ENCODE measurements at places on chromosomes 7 and 10.

DNA sequence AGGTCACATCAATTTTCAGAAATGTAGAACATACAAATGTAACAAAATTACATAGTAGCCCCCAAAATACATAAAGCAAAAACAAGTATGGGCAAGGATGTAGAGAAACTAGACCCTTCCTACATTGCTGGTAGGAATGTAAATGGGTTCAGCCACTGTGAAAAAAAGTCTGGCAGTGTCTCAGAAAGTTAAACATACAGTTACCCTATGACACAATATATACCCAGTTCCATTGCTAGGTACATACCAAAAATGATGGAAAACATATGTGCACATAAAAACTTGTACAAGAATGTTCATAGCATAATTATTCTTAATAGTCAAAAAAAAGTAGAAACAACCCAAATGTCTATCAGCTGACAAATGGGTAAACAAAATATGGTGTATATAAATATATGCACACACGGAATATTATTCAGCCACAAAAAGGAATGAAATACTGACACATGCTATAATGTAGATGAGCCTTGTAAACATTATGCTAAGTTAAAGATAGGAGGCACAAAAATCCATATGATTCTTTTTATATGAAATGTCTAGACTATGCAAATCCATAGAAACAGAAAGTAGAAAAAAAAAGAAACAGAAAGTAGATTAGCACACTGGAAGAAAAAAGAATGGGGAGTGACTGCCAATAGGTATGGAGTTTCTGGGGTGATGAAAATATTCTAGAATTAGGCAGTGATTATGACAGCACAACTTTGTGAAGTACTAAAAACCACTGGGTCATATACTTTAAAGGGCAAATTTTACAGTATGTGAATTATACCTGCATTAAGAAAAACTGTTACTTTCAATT is 13.5 kb downstream of the HERPUD2 start:
- no peak for DNase-seq

DNA sequence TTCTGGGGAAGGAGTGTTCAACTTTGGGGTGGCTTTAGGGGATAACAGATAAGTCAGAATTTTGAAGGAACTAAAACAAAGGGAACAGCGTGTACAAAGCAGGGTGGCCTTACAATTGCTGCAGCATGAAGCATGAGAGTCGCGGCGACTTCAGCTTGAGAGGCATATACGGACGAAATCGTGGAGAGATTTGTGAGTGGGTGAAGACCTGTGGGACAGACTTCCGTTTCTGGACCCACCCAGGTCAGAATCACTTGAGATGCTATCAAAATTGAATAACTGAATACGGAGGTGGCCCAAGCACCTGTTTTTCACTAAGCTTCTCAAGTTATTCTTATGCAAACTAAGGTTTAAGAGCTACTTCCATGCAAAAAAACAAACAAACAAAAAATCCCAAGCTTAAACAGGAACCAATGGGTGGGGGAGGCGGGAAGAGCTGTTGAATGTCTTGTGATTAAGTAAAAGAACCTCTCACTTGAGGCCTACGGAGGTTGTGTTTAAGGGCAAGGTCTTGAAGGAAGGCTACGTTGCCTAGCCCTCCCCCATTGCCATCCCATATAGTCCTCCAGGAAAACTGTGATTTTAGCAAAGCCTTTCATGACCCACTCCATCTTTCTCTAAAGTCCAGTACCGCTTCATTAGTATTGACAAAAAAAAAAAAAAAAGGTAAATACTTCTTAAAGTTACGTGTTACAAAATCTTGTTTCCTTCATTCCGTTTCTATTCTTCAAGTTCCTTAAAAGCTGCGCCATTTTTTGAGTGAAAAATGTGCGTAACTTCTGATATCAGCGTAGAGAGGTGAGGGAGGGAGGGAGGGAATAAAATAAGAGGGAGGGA is 1.3 kb upstream of the TRIM24 start:
- DNase-seq, result no peak

DNA sequence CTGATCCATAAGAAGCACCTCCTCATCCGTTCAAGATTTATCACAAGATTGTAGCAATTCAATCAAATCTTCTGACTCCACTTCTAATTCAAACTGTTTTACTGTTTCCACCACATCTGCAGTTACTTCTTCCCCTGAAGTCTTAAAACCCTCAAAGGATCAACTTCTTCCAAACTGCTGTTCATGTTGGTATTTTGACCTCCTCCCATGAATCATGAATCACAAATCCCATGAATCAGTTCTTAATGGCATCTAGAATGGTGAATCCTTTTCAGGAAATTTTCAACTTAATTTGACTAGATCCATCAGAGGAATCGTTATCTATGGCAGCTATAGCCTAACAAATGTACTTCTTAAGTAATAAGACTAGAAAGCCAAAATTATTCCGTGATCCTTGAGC is 122.3 kb downstream of the IMMP2L start:
- no peak for DNase-seq

DNA sequence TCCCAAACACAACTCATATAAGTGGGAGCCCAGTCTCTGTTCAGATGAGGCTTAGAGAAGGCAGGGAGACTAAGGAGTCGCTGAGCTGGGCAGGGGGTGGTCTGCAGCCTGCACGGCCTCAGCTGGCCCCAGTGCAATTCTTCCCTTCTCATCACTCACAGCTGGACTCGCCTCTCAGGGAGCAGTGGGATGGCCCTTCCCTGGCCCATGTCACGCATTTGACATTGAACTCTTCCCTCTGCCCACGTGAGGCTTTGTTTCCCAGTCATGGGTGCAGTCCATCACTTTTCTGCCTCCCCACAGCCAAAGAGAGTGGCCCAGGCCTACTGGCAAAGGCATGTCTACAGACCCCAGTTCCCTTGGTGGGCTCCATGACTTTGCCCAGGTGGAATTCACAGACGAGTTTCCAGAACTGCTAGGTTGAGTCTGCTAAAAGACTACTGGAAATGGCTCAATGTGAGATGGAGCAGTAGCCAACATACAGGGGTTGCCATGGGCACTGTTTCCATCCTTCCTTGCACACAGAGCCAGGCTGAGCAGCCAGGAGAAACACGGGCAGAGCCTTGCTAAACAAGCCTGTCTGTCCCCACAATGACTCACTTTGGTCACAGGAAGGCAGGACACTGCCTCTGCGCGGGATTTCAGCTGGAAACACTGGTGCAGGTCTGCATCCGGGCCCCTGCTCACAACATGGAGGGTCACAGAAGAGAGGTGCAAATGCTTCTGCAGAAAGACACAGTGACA is 90.1 kb downstream of the OAT start:
- DNase-seq, result no peak

- DNase-seq, result no peak
Measured at GRCh38 chr7:11177793-11178192, 204.1 kb downstream of the PHF14 start.

DNA sequence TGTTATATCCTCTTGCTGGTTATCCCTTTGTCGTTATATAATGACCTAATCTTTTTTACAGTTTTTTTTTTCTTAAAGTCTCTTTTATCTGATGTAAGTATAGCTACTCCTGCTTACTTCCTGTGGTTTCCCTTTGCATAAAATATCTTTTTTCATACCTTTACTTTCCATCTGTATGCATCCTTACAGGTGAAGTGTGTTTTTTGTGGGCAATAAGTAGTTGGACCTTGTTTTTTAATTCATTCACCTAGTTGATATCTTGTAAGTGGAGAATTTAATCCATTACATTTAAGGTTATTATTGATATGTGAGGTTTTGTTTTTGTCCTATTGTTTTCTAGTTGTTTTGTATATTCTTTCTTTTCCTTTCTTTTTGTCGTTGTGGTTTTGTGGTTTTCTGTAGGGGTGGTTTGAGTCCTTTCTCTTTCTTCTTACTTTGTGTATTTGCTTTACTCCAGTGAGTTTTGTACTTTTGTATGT is 168.6 kb downstream of the MLLT10 start:
- no peak for DNase-seq

GRCh38 chr10:124517461-124517860 is 55.8 kb downstream of the LHPP start:
- no peak for DNase-seq

DNA sequence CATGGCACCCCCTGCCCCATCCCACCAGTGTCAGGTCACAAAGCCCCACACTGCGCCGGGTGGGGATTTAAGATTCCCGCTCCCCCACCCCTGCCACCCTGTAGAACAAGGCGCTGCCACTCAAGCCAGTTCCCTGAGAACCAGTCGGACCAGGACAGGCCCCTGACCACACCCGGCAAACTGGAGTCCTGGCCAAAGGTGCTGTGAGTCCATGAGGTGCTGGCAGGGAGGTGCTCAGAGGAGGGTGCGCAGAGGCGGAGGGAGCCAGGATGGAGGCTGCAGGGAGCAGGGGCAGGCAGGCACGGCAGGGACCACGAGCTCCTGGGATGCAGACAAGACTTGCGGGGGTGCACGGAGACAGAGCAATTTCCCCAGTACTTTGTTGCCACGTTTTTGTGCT is 19.7 kb upstream of the GDI2 start:
- no peak for DNase-seq

GRCh38 chr10:132270721-132271457 is 36.9 kb downstream of the STK32C start:
- DNase-seq, result no peak

- DNase-seq, result no peak
Measured at GRCh38 chr7:110264288-110264687, 826.6 kb upstream of the LRRN3 start.

GRCh38 chr7:28921822-28922221 is 36.3 kb downstream of the TRIL start:
- peak; percentile 47 for DNase-seq

GRCh38 chr7:87287738-87288341 is 57.6 kb upstream of the CROT start:
- DNase-seq, result no peak

DNA sequence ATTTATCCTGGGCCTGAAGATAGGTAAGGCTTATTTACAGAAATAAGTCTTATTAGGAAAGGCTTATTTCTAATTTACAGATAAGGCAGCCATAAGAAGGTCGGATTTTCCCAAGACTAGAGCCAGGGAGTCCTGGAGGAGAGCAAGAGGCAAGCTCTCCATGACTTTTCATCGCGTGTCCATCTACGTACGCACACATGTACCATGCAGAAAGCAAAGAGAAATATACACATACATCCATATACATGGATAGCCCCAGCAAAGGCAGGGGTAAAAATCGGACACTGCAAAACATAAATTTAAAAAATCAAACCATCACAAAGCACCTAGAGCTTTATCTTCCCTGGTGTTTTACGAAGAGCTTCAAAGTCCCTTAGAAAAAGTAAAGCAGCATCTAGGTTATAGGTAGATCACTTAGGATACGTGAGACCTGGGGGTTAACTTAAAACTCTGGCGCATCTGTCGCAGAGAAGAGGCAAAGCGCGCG is 25.8 kb upstream of the ZRANB1 start:
- no peak for DNase-seq

- no peak for DNase-seq
Measured at GRCh38 chr10:86951184-86951761, 6.1 kb downstream of the MMRN2 start.

GRCh38 chr10:90318659-90319058 is 539.2 kb downstream of the HTR7 start:
- DNase-seq, result no peak

DNA sequence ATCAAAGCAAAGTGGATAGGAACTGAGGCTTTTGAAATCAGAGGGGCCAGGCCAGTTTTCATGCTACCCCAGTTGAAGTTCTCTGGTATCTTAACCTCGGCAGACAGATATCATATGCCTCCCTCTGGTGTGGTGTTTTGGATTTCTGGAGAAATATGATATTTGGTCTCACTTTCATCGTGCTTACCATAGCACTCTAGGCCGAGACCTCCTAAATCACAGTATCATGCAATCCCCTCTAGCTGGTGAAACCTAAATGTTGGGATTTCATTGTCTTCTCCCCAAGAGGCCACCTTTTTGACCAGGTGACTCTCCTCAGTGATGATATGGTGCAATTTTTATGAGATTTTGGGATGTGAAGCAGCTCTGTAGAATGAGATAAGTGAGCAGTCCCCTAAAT is 183.5 kb downstream of the CREB5 start:
- DNase-seq, result no peak

DNA sequence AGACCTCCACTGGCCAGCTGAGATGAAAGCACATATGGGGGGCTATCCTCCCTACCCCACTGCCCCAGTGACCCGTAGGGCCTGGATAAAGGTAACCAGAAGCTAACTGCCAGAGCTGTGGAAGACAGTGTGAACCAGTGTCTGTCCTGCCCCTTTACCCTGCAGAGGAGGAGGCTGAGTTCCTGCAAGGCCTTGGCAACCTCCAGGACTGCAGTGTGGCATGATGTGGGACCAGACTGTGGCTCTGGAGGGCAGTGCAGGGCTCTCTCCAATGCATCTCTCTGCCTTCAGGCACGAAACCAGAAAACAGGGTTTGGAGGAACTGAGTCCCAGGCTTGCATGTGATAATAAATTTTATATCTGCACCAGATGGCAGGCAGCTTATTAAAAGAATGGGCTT is 93.1 kb downstream of the EPC1 start:
- no peak for DNase-seq

GRCh38 chr10:114320249-114321116 is 81.4 kb downstream of the VWA2 start:
- no peak for DNase-seq

DNA sequence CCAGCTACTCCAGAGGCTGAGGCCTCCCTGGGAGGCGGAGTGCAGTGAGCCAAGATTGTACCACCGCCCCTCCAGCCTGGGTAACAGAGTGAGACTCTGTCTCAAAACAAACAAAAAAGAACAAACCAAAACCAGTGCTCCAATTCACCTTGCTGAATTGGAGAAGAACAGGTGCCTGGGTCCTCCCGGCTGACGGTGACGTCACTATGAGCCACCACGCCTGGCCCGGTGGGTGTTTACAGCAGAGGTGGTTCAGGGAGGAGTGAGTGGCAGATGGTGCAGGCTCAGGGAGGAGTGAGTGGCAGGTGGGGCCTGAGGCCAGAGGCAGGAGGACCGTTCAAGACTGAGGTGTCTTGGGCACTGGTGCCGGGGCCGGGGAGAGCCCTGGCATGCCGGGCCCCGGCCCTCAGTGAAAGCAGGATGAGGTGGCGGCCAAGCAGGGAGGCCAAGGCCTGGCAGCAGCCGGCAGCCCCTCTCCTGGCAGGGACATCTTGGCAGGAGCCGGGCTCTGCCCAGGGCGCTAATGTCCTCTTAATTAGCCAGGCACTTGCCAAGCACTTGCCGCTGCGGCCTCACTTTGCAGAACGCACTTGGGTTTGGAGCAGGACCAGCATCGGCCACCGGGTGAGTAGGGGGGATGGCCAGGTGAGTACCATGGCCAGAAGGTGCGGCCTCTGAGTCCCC is 162.8 kb upstream of the TNRC18 start:
- no peak for DNase-seq

GRCh38 chr10:59397961-59398360 is 35.6 kb upstream of the FAM13C start:
- DNase-seq, result no peak

Data from fibroblast of skin of left quadriceps (primary cell).